ENCODE measurements at places on chromosomes 13 and 19.

DNA sequence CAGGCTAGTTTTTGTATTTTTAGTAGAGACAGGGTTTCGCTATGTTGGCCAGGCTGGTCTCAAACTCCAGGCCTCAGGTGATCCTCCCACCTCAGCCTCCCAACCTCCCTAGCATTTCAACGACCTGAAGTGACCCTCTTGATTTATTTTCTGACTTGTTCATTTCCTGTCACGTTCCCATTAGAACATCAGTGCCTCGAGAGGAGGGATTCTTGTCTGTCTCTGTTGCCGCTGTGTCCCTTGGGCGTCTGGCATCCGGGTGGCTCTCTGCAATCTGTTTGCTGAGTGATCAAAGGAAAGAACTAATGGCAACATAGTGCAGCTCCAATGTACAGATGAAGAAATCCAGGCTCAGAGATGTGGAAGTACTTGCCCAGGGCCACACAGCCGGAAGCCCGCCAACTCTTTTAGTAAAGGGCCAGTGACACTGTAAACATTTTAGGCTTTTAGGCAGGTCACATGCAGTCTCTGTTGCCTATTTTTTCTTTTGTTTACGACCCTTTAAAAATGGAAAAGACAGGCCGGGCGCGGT is 47.5 kb downstream of the NFIC start:
- DNase-seq = no peak

DNA sequence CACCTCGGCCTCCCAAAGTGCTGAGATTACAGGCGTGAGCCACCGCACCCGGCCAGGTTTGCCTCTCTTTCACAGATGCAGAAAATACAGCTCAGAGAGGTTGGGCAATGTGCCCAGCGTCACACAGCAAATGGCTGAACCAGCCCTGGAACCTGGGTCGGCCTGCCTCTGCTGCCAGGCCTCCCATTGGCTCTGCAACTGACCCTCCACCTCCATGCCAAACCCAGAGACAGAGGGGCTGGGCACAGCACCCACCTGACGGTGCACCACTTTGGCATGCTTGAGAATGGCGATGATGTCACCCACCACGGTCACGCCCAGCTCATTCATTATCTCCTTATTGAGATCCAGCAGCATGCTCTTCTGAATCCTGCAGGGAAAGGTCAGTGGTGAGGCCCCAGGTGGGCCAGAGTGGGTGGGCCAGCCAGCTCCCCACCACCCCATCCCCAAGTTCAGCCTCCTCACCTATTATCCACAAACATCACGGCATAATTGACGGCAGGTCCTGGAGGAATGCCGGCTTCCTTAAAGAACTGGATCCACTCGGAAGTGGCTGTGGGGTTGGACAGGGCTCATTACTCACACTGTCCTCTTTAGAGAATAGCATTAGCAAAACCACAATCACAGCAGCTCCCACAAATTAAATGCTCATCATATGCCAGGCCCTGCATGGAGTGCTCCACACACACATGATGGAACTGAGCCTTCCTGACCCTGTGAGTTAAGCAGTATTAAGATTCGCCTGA is 12.2 kb downstream of the C19orf47 start:
- DNase-seq = no peak

DNA sequence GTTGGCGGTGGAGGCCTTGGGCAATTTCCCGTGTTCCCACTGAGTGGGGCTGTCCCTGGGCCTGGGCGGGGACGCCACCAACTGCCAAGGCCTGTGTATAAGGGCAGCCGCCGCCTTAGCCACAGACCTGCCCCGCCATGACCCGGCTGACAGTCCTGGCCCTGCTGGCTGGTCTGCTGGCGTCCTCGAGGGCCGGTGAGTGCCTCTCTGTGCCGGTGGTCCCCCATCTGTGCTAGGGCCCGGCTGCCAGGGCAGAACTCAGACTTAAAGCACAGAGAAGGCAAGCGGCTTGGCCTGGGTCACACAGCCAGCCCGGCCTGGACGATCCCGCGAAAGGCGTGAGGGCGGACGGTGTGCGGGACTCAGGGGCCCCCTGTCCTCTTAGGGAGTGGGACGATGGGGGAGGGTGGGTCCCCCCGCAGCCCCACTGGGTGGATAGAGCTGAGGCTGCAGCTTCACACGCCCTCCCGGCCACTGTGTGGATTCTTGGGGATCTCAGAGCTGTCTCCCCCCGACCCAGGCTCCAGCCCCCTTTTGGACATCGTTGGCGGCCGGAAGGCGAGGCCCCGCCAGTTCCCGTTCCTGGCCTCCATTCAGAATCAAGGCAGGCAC is at the start of gene AZU1:
TSS of gene AZU1 (plus strand) at position 128 of the 612 bp plus-strand sequence. CDS start at position 138, 10 bp downstream.
- DNase-seq = no peak

DNA sequence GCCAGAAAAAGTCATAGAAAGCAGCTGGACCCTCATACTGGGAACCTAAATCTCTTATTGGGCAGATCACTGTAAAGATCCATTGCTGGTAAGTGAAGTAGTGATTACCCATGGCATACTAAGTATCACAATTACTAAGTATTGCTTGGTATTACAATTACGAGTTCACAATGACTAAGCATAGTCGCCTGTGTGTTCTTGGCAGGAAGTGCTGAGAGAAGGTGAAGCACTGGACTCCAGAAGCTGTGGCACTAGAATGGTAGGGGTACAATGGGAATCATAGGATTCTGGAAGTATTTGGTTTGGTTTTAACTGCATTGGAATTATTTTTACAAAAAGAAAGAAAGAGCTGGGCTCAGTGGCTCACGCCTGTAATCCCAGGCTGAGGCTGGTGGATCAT is 20.3 kb downstream of the LGALS16 start:
- no peak for DNase-seq

DNA sequence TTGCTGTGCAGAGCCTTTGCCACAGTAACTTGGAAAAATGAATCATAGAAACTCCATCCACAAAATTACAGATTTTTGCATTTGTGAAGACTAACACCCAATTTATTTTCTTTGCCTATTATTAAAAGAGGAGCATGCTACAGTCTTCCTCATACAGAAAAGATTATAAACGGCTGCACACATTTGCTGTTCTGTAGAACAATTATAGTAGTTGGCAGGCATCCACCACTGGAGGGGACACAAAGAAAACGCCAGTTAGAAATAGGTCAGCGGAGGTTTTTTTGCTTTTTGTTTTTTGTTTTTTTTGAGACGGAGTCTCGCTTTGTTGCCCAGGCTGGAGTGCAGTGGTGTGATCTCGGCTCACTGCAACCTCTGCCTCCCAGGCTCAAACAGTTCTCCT is 51.6 kb downstream of the SACS start:
- DNase-seq = no peak

Data from SHP77 treated with DMSO at 0.1 percent for 48 hours (cell line).